ENCODE measurements at places on chromosomes 13 and 19.
A peak's percentile ranks its signal among the peaks of the same experiment; 100 is the strongest.

DNA sequence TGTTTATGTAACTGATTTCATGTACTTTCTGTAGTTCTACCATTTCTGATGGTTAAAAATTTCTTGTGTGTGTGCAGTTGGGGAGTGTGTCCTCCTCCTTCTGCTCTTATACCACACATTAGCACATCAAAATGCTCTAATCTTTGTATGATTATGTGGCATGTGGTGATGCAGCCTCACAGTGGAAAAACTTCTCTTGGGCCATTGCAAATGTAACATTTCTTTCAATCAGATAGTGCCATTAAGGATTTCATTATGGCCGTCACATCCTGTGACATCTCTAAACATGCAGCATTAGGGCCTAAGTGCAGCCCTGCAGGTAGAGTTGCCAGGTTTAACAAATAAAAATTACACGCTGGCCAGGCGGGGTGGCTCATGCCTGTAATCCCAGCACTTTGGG is 24.9 kb upstream of the ALOX5AP start:
- DNase-seq = no peak

DNA sequence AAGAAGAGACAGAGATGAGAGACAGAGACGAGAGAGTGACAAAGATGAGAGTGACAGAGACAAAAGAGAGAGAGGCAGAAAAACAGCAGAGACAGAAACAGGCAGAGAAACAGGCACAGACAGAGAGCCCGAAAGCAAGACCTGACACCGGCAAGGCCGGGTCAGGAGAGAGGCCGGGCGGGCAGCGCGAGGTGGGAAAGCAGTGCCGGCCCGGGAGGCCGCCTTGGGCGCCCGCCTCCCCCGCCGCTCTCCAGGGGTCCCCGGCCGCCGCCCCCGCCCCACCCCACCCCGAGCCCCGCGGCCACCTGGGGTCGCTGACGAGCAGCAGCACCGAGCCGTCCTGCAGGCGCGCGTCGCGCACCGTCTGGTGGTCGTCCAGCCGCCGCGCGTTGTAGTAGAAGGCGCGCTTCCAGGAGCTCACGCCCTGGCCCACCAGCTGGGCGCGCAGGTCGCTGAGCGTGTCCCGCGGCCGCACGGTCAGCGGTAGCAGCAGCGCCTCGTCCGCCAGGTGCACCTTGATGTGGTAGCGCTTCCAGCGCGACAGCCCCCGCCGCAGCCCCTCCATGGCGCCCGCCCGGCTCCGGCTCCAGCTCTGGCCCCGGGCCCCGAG is at the start of gene TINCR:
Gene TINCR (minus strand): TSS at position 594 of the 610 bp plus-strand sequence.
- DNase-seq = no peak

GRCh38 chr13:99151516-99151915 is 49.1 kb upstream of the UBAC2 start:
- peak; percentile 11 for DNase-seq

GRCh38 chr13:28047757-28048388 is 52.5 kb downstream of the FLT3 start:
- DNase-seq = no peak

- no peak for DNase-seq
Measured at GRCh38 chr13:113345486-113345885, 18.4 kb downstream of the GRTP1 start.

- DNase-seq = no peak
Measured at GRCh38 chr13:34628209-34628682, 313.8 kb upstream of the NBEA start.

- DNase-seq = no peak
Measured at GRCh38 chr13:110173247-110173818, 133.6 kb downstream of the COL4A1 start.

DNA sequence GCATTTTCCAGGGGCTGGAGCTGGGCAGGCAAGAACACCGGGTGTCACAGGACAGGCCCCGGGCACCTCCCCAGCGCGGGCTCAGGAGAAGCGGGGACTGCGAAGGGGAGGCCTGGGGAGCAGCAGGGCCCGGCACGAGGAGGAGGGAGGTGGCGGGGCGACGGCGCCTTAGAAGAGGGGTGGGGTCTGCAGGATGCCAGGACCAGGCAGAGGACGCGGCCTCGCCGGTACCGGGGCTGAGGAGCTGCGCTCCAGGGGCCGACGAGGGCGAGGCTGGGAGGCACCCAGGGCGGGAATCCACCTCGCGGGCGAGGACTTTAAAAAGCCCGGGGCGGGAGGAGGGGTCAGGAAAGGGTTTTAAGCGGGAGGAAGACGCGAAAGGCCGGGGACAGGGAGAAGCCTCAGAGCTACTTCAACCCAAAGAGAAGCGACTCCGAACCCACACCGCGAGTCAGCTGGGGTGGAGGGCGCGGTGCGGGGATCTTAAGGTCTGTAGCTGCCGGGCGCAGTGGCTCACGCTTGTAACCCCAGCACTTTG is 665 bp downstream of the ZNF347 start:
- DNase-seq = peak; percentile 11

DNA sequence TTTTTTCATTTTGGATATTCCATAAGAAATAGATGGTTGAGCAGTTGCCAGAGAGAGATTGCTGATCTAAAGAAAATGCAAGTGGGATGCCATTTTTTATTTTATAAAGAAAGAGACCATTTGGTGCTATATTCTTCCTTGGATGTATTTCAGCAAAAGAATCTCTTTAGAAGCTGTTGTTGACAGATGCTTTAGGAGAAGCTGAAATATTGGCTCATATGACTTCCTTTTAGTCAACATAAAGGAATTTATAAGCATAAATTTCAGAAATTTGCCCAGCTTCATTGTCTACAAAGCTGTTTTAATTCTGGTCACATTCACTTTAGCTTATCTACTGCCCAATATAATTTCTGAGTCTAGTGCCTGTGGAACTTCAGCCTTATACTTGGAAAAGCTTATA is 36.9 kb downstream of the POLR1D start:
- DNase-seq = no peak

- no peak for DNase-seq
Measured at GRCh38 chr19:53466726-53467484, 628 bp upstream of the ZNF813 start.

DNA sequence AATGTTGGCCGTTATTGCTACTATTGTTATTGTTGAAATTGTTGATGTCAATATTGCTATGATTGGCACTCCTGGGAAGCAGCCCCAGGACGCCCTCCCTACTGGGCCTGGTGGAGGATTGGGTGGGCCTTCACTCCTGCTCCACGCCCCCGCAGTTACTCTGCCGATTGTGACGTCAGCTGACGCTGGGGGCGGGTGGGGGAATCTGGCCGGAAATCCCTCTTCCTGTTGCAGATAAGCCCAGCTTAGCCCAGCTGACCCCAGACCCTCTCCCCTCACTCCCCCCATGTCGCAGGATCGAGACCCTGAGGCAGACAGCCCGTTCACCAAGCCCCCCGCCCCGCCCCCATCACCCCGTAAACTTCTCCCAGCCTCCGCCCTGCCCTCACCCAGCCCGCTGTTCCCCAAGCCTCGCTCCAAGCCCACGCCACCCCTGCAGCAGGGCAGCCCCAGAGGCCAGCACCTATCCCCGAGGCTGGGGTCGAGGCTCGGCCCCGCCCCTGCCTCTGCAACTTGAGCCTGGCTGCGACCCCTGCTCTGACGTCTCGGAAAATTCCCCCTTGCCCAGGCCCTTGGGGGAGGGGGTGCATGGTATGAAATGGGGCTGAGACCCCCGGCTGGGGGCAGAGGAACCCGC is at the start of gene ETV2:
Gene ETV2 (plus strand): TSS at position 231 of the 637 bp plus-strand sequence. CDS start 716 bp downstream, outside the sequence.
- no peak for DNase-seq

GRCh38 chr19:1183543-1184172 is 9.6 kb upstream of the SBNO2 start:
- DNase-seq = no peak

- DNase-seq = no peak
Measured at GRCh38 chr13:91405240-91405639, 6.8 kb downstream of the GPC5 start.

DNA sequence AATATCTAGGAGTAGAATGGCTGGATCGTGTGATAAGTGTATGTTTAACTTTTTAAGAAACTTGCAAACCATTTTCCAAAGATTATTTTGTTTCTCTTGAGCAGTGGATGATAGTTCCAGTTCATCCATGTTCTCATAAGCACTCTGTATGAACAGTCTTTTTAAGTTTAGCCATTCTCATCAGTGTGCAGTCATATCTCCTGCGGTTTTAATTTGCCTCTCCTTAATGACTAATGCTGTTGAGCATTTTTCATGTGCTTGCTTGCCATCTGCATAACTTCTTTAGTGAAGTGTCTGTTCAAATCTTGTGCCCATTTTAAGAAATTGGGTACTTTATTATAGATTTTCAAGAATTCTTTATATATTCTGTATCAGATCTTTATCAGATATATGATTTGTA is 58.6 kb downstream of the WASF3 start:
- DNase-seq = no peak
